ENCODE measurements at places on chromosomes 1 and 21.
A peak's percentile ranks its signal among the peaks of the same experiment; 100 is the strongest.

- no peak for DNase-seq
Observed at GRCh38 chr1:98949166-98949565, 55.5 kb downstream of the PLPPR5 start.

GRCh38 chr21:34989337-34990151 is 59.6 kb downstream of the RUNX1 start:
- DNase-seq, result peak; percentile 74

GRCh38 chr1:3024588-3024987 is 3.3 kb downstream of the ACTRT2 start:
- DNase-seq, result no peak

GRCh38 chr1:59151860-59152259 is 145.0 kb upstream of the FGGY start:
- no peak for DNase-seq

DNA sequence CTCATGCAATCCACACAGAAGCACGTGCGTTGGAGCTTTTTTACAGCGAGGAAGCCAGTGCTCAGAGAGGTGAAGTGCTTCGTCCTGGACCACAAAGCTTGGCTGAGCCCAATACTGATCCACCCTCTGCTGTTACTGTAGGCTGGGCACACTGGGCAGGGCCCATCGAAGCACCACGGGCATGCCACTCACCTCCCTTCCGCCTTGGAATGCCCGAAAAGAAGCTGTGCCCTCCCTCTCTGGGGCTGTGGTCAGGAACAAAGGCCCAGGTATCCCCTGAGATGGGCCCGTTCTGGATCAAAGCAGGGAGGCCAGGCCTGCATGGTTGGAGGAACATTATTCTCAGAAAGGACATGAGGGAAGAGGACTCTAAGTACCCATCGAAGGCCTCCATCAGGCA is 206.7 kb upstream of the C1orf174 start:
- no peak for DNase-seq

DNA sequence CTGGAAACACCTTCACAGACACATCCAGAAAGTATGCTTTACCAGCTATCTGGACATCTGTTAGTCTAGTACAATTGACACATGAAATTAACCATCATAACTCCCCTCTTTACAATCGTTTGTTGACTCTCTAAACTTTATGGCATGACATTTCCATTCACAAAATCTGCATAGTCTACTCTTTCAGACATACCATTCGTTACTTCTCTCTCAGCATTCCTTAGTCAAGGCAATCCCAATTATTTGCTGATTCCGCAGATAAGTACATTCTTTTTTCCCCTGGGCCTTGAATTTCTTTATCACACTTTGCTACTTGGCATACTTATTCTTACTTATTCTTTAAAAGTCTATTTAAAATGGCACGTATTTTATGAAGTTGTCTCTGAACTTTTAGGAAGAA is 15.1 kb upstream of the CRB1 start:
- DNase-seq, result no peak

DNA sequence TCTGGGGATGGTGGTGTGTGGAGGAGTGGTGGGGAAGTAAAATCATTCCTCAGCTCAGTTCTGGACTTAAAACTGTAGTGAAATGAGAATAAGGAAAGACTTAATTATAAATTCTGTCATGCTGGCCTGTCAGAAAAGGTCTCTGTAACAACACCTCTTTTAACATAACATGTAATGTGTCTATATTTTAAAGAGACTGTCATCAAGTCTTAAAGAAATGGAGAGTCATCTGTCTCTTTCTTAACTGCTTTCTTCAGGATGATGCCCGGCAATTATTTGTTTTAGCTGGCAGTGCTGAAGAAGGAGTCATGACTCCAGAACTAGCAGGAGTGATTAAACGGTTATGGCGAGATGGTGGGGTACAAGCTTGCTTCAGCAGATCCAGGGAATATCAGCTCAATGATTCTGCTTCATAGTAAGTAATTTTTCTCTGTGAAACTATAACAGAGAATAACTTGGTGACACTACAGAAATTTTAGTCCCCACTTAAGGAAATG is 30.6 kb downstream of the GNAI3 start:
- no peak for DNase-seq

GRCh38 chr1:25197235-25197975 is 34.9 kb downstream of the SYF2 start:
- no peak for DNase-seq

GRCh38 chr1:15966081-15966955 is 9.6 kb downstream of the ZBTB17 start:
- peak; percentile 86 for DNase-seq

DNA sequence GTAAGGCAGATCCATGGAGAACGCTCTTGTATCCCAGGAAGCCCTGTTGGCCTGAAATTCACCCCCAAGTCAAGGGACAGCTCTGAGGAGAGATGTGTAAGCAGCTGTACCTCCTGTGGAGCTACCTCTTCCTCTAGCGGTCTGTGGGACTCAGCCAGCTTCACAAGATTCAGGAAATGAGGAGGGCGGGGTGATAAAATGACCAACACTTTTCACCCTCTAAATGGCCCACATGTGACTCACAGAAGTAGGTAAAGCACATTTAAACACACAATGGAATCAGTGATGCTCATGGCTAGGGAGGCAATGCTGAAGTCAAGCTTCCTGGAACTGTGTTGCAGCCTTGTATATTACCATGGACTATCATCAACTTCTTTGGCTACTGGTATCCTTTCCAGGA is at the start of gene SH2D1B:
Gene SH2D1B (minus strand): TSS at position 135 of the 400 bp plus-strand sequence. CDS start 120 bp downstream, at position 15.
- no peak for DNase-seq

DNA sequence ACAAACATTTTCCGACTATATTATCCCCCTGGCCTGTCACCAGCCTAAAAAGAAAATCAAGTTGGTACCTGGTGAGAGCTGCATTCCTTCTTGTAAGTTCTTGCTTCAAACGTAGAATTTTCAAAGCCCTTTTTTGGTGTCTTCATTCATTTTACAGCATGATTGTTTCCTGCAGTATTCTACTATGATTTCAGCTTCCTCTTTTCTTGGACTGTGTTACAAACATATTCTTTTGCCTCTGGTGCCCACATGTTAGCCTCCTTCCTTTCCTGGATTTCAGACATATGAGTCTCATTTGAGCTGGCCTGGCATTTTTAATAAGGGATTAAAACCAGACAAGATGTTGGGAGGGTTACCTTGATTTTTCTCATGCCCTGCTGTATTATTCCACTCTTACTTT is 142.5 kb downstream of the PIGK start:
- no peak for DNase-seq

DNA sequence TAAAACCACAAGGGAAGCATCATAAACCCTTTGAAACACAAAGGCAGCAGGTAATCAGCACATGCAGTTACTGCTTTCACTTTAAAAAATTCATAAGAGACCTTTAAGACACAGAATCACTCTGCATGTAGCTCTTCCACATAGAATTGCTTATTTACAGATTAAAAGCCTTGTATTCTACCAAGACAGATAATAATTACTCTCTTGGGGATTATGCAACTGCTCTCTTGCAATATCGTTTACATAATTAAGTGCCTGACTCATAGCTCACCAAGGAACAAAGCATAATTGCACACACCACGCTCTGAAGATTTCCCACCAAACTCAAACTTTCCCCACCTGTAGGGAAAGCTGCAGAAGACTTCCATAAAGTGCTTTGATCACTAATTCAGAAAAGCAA is 87.9 kb downstream of the VAV3 start:
- no peak for DNase-seq

- DNase-seq, result no peak
Observed at GRCh38 chr1:87632232-87632631, 303.6 kb downstream of the LMO4 start.

DNA sequence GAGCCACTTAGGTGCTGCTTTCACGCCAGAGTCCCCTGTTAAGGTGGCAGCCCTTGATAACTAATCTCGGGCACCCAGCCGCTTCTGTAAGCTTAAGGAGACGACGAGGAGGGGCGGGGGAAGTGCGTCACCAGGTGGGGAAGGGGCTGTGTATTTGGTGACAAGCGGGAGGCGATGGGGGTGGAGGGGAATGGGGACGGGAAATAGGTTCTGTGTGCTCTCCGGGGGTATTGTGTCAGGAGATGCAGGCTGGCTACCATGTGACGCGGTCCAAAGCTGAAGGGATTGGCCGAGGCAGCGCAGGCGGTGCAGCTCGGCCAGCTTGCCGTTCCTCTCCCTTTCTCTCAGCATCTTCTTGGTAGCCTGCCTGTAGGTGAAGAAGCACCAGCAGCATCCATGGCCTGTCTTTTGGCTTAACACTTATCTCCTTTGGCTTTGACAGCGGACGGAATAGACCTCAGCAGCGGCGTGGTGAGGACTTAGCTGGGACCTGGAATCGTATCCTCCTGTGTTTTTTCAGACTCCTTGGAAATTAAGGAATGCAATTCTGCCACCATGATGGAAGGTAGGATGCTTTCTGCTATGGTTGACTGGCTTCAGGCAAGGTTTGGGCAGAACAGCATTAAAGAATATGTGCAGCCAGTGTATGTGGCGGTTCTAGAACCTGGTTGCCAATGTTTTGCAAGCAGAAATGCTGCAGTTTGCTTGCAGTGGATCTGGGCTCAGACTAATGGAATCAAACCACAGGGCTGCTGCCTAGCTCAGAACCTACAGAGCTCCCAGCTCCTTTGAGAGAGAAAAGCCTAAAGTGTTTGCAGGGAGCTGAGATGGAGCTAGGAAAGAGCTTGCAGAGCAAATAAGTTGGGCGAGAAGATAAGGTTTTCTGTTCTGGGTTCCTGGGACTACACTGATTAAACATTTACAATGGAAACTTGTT is at the start of gene SGIP1:
Gene SGIP1 (plus strand): TSS at position 350 of the 937 bp plus-strand sequence. CDS start 206 bp downstream, at position 556.
- no peak for DNase-seq

DNA sequence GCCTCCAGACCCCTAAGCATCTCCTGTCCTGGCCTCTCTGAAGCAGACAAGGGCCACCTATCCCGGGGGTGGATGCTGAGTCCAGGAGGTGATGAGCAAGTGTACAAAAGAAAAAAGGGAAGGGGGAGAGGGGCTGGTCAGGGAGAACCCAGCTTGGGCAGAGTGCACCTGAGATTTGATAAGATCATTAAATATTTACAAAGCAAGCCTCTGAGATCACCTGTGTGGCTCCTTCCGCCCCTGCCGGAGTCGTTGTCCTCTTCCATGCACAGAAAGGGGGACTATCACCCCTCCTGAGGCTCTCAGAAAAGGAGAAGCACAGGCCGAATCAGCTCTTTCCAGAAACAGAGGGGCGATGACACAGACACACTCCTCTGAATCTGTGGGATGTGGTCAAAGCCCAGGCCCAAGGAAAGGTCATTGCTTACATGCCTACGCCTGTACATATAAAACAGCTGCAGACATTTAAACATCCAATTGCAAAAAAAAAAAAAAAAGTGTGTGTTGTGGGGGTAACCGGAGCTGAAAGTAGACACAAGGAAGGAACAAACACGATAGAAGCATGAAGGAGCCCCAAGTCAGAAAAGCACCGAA is 30.9 kb downstream of the PRSS38 start:
- DNase-seq, result no peak

GRCh38 chr1:183734543-183735036 is 70.3 kb upstream of the RGL1 start:
- DNase-seq, result no peak

DNA sequence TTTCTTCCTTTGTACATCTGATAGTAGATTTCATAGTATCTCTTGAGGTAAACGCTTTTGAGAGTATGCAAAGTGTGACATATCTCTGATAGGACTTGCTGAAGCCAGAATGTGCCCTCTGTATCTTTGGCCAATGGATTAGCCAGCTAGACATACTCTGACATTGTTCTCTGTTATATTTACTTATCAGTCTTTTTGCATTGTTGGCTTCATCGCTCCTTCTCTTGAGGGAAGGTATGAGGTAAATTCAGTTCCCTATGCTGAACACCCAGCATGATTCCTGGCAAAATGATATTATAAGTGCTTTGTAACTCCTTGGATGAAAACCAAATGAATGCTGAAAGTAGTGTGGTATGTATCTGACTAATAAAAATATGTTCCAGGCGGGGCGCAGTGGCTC is 163.2 kb upstream of the CACYBP start:
- DNase-seq, result no peak

DNA sequence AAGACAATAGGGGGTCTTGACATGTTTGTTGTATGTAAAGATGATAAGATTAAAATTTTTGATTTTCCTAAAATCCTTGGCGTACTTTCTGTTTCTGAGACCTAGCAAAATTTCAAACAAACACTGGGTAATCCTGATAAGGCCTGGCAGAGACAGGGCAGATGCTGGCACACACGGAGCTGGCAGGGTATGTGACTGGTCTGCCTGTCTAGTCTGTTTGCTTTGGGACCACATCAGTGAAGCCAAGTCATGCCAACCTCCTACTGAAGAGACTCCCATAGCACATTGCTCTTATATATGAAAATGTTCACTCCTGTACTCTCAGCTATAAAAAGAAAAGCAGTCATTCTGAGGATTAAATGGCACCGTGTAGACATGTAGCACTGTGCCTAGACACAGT is 14.1 kb downstream of the TOR3A start:
- no peak for DNase-seq

DNA sequence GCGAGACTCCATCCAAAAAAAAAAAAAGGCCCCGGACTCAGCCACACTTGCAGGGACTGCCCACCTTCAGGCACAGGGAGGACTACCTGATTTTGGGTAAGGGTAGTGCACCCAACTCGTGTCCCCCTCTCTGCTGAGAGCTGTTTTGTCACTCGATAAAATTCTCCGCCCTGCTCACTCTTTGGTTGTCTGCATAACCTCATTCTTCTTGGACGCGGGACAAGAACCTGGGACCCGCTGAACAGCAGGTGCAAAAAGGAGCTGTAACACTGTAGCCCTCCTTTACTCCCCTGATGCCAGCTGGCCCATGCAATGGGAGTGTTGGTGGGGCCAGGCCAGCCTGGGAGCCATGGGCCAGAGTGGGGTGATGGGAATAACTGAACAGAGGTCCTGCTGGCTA is 10.6 kb downstream of the S100B start:
- no peak for DNase-seq

- no peak for DNase-seq
Observed at GRCh38 chr1:109091839-109092193, 1.3 kb downstream of the TMEM167B start.

- DNase-seq, result no peak
Observed at GRCh38 chr1:112322018-112322417, 74.0 kb upstream of the CTTNBP2NL start.

DNA sequence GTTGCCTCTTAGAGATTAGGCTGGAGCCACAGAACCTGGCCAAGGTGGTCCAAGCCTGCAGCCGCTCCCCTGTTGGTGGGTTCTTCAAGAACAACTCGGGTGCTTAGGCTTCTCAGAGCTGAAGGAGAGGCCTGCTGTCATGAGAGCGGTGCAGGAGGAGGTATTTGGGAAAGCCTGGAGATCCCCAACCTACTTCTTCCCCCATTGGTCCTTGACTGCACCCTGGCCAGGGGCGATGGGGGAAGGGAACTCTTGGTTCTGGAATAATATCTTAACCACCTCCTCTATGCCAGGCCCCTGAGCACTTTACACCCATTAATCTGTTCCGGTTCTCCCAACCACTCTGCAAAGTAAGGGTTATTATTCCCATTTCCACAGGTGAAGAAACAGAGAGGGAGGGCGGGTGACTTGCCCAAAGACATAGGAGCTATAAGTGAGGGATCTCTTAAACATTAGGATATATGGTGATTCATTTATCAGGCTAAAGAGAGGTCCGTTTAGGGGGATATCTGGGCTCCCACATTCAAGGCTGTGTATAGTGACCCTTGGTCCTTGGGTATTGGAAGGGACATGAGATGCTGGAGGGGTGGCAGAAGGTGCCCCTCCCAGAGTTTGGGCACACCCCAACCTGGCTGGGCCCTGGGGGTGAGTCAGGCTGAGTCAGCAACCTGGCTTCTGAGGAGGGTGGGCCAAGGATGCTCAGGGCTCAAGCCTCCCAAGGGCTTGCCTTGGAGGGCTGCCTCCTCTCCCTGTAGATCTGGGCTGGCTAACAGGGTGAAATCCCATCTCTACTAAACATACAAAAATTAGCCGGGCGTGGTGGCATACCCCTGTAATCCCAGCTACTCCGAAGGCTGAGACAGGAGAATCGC is 5.2 kb downstream of the TRNP1 start:
- no peak for DNase-seq

- no peak for DNase-seq
Observed at GRCh38 chr1:31273619-31274018, 23.0 kb downstream of the SNRNP40 start.
